ENCODE measurements at places on chromosomes 5 and 9. TPM values are rescaled to one million over a fixed set of nuclear protein-coding genes. Genes with fewer than 3 reads are reported as not detected.

DNA sequence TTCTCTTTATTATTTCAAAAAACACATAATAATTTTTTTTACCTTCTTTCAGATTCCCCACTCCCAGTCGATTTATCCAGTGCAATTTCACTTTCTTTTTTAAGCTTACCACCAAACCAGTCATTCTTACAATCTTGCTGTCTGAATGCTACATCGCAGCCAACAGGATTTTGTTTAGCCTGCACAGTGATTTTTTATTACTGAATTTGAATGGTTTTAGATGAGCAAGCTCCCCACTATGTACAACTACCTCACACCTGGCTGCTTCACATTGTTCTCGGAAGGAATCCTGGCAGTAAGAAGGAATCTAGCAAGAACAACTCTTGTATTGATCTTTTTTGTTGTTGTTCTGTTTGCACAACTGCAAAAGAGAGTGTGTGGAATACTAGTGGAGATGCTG lies 668.1 kb upstream of the WWC1 start:
- no peak for DNase-seq

DNA sequence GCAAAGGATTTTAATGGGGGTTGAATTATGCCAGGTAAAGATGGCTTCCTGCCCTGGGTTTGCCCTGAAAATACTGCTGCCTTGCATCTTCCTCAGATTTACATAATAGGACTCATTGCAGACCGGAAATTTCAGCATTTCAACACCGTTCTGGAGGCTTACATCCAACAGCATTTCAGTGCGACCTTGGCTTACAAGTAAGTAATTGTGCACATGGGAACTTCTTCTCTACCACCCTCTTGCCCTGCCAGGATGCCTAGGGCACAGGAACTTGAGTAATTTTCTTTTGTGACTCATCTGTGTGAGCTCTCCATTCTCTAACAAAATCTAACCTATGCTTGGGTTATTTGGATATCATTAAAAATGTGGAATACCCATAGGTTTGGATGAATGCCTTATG lies 80.2 kb downstream of the DOCK2 start:
- no peak for DNase-seq

DNA sequence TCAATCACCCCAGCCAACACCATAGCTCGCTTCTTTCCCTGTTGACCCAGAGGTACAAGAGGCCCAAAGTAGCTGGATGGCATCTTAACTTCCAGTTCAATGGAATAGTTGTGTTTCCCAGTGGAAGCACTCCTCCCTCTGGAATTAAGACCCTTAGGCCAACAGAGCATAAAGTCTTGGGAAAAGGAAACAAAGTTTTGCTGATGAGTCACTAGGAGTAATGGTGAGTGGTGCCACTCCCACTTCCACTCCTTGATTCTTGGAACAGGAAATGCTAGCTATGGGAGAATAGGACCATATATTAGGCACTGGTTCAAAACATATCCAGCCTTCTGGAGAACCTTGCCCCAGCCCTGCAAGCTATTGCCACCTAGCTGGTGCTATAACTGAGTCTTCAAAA lies 44.7 kb upstream of the LMX1B start:
- DNase-seq, result no peak

DNA sequence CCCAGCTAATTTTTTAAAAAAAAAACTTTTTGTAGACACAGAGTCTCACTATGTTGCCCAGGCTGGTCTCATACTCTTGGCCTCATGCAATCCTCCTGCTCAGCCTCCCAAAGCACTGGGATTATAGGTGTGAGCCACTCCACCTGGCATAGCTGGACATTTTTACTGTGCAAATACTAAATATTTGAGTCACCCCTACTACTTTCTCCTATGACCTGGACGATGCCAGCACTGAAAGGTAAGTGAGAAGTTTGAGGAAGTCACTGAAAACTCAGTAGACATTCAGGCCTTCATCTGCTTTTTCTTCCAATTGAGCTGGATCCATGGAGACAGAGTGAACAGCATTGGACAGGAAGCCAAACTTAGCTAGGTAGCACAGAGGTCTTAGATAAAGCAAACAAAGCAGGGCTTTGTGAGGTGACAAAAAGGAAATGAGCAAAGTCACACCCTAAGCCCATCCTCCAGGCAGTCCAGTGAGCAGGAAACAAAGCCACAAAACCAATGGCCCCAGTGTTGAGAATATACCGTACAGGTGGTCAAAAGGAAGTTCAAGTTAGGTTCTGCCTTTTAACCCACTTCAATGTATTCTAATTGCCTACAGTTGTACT lies 192.6 kb upstream of the RASA1 start:
- DNase-seq, result no peak

- DNase-seq, result no peak
These were observed 355.4 kb upstream of the PRR16 start for GRCh38 chr5:120108586-120109248.

- DNase-seq, result no peak
These were observed 12.5 kb downstream of the ARHGEF28 start for GRCh38 chr5:73638344-73639095.

DNA sequence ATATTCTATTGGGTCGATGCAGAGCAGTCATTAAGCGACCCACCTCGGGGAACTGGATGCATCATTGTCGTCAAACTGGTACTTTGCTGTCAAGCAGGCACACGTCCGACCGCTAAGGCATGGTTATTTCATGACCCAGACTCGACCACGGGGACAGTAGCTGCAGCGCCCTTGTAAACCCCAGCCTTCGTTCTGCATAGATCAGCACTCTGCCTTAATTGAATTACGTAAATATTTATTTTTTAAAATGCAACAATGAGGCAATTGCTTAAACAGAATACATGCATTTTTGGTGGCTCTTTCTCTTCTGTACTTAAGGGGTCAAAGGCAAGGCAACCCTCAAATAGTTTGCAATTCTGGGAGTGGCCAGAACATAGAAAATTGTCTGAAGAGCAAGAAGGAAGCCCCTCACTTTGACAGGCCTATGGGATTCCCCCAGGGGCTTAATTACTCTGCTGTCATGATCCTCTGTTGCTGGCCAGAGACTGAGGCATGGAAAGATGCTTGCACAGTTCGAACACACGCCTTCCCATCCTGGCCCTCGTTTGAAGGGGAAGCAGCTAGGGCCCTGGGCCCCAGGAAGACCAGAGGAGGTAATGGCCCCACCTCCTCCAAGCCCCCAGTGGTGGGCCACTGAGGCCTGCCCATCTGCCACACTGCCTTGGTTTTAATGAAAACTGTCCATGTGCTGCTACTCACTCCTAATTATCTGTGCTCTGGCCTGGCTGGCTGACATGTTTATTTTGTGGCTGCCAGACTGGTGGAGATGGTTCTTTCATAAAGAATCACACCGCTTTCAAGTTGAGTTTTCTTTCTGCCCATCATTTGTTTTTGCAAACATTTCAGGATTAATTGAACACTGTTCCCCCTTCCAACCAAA lies 169.7 kb upstream of the MAST4 start:
- no peak for DNase-seq

DNA sequence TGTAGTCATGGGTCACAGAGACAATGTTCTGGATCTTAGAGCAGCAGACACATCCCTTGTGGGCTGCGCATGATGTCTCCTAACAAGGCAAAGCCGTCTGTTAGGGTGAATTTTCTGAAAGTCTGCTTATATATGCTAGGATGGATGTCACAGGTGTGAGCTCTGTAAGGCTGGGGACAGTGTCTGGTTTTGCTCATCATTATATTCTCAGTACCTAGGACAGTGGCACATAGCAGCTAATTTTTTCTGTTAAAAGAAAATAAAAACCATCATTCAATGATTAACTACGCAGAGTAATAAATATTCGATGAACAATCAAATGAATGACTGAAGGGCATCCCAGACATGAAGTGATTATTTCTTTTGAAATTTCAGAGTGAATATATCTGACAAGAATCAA lies 52.9 kb upstream of the FAM169A start:
- no peak for DNase-seq

DNA sequence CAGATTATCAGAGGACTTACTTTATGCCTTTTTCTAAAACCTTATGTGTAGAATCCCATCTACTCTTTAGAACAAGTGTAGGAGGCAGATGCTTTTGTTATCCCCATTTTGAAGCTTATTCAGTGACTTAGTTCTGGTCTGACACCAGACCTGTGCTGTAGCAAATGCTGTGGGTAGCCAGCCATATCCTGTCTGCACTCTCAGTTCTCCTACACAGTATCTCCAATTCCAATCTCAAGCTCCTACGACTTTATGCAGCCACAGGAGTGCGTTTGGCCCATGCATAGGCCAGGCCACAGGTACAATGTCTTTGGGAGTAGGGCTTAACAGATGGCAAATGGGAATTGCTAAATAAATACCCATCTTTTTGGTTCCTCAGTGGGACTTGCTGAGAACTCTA lies 292.6 kb downstream of the MCTP1 start:
- no peak for DNase-seq

- no peak for DNase-seq
These were observed 144.2 kb downstream of the PCSK1 start for GRCh38 chr5:96288845-96289185.

The TMC1 gene
- total RNA-seq, result not detected

DNA sequence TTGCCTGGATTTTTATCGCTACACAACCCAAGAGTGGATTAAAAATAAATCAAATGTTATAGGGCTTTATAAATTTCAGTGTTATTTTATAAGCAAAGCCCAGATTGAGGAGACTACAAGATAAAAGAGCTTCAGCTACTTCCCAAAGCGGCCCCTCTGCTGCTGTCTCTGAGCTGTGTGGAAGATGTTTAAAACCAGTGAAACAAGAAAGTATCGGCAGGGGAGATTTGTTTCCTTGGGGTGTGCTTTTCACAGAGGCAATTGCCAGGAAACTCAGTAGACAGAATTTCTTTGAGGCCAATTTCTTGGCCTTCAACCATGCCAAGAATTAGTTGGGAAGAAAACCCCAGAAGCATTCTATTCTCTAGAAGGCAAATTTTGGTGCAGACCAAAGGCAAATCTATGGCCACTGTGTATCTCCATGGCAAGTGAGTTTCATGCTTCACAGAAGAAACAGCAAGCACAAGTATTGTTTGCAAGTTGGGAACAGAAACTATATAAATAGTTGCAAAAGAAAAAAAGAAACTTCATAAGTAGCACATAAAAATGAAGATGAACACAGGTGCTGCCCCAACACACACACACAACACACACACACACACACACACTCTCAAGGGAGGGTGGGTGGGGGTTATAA lies 197.2 kb downstream of the PARP8 start:
- no peak for DNase-seq

- no peak for DNase-seq
These were observed 24.9 kb upstream of the C5orf63 start for GRCh38 chr5:127098241-127098640.

- DNase-seq, result no peak
These were observed 112.4 kb upstream of the PRLR start for GRCh38 chr5:35342664-35343063.

The TMEM8B gene
- 3.0 TPM for total RNA-seq

The CCDC180 gene
- total RNA-seq, result 8.6 TPM

GRCh38 chr5:31433229-31433628 lies 98.7 kb downstream of the DROSHA start:
- no peak for DNase-seq

The PCDHA9 gene
- not detected for total RNA-seq

- no peak for DNase-seq
These were observed 72.2 kb downstream of the SHB start for GRCh38 chr9:37996819-37997217.

- no peak for DNase-seq
These were observed 249.8 kb upstream of the PRDM9 start for GRCh38 chr5:23257656-23258055.

The CCL27 gene
- not detected for total RNA-seq

GRCh38 chr9:83651558-83651957 lies 28.6 kb downstream of the IDNK start:
- DNase-seq, result no peak

The PSAT1 gene
- total RNA-seq, result 173 TPM

The KCNMB1 gene
- total RNA-seq, result not detected

The IFNA21 gene
- total RNA-seq, result not detected

DNA sequence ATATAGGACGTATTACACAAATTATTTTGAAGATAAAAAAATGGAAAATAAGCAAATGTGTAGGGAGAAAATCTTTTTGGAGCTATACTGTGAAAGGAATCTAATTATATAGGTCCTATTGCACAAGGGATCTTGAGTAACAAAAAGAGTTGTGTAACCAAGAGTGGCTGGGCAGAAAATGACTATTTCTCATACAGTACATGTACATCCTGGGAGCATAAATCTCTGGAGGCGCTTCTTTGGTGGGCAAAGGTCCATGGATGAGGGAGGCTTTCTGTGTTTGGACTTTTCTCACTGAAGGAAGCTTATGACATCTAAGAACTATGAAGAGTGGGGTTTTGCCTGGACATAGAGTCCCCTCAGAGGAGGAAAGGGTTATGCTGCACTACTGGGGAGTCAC lies 29.8 kb downstream of the ANKS6 start:
- DNase-seq, result no peak

The BTNL8 gene
- not detected for total RNA-seq

DNA sequence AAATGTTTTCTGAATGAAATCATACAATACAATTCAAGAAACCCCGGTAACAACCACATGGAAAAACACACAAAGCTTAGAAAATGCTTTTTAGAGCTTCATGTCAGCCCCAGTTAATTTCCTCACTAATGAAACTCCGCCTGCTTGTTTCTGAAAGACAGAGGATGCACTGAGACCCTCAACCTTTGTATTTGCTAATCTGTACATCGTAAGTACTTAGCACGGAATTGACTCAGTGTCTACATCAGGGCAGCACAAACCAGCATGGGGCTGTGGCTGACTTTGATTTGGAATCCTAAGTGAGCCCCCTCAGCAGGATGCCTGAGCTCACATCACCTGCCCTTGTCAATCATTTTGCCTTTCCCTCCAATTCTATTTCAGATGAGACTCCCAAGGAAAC lies 499.1 kb upstream of the MPDZ start:
- no peak for DNase-seq

- DNase-seq, result no peak
These were observed 6.0 kb upstream of the RICTOR start for GRCh38 chr5:39080168-39080567.

The EMB gene
- 166 TPM for total RNA-seq

The CACNA1B gene
- total RNA-seq, result not detected

GRCh38 chr9:76630916-76631315 lies 133.3 kb upstream of the PCA3 start:
- no peak for DNase-seq

- no peak for DNase-seq
These were observed 121.1 kb downstream of the NUDT12 start for GRCh38 chr5:103441523-103441922.

DNA sequence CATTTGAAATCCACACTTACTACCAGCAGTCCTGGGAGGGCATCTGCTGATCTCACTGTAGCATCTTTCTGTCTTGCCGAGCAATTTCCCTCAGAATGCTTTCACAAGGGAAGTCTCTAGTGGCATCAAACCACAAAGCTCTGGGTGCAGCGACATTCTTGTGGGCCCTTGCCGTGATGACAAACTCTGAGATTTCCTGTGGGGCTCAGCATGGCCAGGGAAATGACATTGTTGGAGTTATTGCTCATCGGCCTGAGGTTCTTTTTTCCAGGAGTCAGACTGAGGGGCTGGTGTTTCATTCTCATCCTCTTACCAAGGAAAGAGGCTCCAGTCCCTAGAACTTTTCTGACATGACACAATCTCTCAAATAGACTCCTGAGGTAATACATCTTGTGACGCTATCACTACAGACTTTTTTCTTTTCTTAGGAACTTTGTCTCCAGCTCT lies 51.4 kb downstream of the PFDN1 start:
- no peak for DNase-seq
